ENCODE measurements at places on chromosomes 2 and 18.

DNA sequence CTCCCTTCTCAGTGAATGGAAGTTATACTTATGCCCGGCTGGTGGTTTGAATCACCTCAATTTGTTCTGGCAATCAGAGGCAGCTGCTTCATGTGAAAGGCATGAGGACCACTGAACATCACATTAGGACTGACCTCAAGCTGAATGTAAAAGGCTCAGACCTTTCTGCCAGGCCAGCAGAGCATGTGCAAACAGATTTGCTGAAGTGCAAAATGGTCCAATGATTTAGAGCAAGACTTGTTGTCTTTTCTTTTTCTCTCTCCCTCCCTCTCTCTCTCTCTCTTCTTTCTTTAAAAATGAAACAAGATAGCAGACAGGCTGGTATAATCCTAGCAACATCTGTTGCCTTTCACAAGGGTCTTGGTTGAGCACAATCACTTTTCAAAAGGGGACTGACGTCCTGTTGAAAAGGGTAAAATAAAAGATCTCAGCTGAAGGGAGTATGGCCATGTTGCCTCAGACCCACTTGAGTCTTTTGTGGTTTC, 13.3 kb upstream of the CDH7 start:
- H3K27ac ChIP-seq = no peak overlapping the region
- no peak overlapping the region for H3K4me3 ChIP-seq
- H3K4me1 ChIP-seq = no peaks in the 10 kb centered on the region
- no peaks in the 10 kb centered on the region for H3K36me3 ChIP-seq
- DNase-seq = no peak

GRCh38 chr2:60280238-60280637, 273.2 kb downstream of the BCL11A start:
- H3K4me3 ChIP-seq = no peak overlapping the region
- no peaks in the 10 kb centered on the region for H3K4me1 ChIP-seq
- H3K36me3 ChIP-seq = no peaks in the 10 kb centered on the region
- H3K27ac ChIP-seq = no peak overlapping the region
- H3K27me3 ChIP-seq = no peaks in the 10 kb centered on the region
- peak; percentile 15 for DNase-seq

DNA sequence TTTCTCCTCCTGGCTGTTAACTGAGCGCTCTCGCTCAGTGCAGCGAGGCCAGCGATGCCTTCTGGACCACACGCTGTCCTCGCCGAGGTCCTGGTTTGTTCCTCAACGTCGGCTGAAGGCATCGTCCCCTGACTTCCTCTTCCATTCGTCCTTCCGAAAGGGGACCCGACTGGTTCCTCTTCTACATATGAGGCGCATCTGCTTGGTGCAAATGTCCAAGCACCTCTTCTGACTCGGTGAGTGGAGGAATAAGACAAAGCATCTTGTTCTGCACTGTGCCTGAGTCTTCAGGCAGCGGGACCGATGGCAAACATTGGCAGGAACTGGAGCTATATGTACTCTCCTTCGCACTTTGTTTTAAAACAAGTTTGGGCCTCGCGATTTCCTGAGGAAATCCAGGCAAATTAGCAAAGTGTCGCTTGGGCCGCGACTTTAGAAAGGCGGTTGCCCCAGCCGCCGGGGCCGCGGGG, 621 bp upstream of the KCNS3 start:
- H3K4me3 ChIP-seq = peak overlapping the region; percentile 77
- no peak for DNase-seq
- H3K4me1 ChIP-seq = peaks cover 20% of the 10 kb centered on the region
- no peaks in the 10 kb centered on the region for H3K36me3 ChIP-seq

GRCh38 chr2:64189586-64189985, 45.4 kb upstream of the PELI1 start:
- H3K4me1 ChIP-seq = peaks cover 2% of the 10 kb centered on the region
- DNase-seq = no peak
- no peaks in the 10 kb centered on the region for H3K36me3 ChIP-seq

GRCh38 chr2:241148239-241148638, 1.0 kb downstream of the PASK start:
- peaks cover 2% of the 10 kb centered on the region for H3K36me3 ChIP-seq
- H3K4me3 ChIP-seq = no peak overlapping the region
- H3K27me3 ChIP-seq = no peaks in the 10 kb centered on the region
- H3K27ac ChIP-seq = no peak overlapping the region
- DNase-seq = no peak
- peaks cover 13% of the 10 kb centered on the region for H3K4me1 ChIP-seq

GRCh38 chr18:8366656-8367055, 242.6 kb upstream of the RAB12 start:
- DNase-seq = no peak
- H3K27ac ChIP-seq = no peak overlapping the region
- H3K27me3 ChIP-seq = no peaks in the 10 kb centered on the region
- peaks cover 2% of the 10 kb centered on the region for H3K4me1 ChIP-seq
- no peaks in the 10 kb centered on the region for H3K36me3 ChIP-seq
- no peak overlapping the region for H3K4me3 ChIP-seq

DNA sequence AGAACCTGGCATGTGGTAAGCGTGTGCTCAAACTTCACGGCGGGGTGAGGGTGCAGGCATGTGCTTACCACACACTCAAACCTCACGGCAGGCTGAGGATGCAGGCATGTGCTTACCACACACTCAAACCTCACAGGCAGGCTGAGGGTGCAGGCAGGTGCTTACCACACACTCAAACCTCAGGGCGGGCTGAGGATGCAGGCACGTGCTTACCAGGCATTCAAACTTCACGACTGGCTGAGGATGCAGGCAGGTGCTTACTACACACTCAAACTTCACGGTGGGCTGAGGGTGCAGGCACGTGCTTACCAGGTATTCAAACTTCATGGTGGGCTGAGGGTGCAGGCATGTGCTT, 105.0 kb upstream of the ALKAL2 start:
- H3K27me3 ChIP-seq = no peaks in the 10 kb centered on the region
- peak; percentile 84 for DNase-seq

- no peak overlapping the region for H3K27ac ChIP-seq
- H3K4me3 ChIP-seq = no peak overlapping the region
- no peaks in the 10 kb centered on the region for H3K27me3 ChIP-seq
- no peaks in the 10 kb centered on the region for H3K4me1 ChIP-seq
Observed at GRCh38 chr18:74184875-74185274, 36.6 kb downstream of the TIMM21 start.

GRCh38 chr2:205767617-205768016, 85.3 kb downstream of the NRP2 start:
- no peak for DNase-seq
- H3K36me3 ChIP-seq = peaks cover 18% of the 10 kb centered on the region
- H3K4me3 ChIP-seq = no peak overlapping the region
- peaks cover 19% of the 10 kb centered on the region for H3K4me1 ChIP-seq

- no peaks in the 10 kb centered on the region for H3K27me3 ChIP-seq
- no peak overlapping the region for H3K27ac ChIP-seq
- no peaks in the 10 kb centered on the region for H3K36me3 ChIP-seq
- no peaks in the 10 kb centered on the region for H3K4me1 ChIP-seq
- no peak overlapping the region for H3K4me3 ChIP-seq
Observed at GRCh38 chr18:21918693-21919092, 178.1 kb downstream of the MIB1 start.

DNA sequence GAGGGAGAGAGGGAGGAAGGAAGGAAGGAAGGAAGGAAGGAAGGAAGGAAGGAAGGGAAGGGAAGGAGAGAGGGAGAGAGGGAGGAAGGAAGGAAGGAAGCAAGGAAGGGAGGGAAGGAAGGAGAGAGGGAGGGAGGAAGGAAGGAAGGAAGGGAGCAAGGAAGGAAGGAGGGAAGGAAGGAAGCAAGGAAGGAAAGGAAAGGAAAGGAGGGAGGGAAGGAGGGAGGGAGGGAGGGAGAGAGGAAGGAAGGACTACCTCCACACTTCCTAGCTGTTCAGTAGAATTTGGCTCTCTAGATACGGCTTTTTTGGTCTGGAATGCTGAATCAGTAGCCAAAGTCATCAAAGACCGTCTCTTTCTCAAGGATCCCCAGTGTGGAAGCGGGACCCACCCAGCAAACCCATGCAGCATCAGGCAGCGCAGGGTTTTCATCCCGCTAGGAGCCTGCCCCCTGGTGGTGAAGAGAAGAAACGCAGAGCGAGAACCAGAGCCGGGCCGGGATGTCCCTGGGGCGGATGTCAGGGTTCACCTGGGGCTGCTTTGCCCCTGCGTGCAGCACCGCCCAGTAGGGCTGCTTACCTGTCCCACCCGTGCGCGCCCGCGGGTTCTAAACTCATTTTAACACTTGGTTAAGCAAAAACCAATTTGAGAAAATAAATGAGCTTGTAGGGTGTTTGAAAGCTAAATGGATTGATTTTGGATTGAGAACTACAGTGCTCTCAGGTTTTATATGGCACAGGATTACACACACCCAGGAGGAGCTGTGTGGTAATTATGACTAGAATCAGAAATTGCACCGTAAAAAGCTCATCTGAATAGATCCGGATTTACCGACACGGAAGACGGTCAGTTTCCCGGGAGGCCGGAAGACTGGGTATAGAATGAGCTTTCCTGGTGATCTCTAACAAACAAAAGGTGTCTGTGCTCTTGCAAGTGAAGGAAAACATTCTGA, 48.1 kb upstream of the ARL4C start:
- no peaks in the 10 kb centered on the region for H3K4me1 ChIP-seq
- no peaks in the 10 kb centered on the region for H3K36me3 ChIP-seq
- no peak overlapping the region for H3K27ac ChIP-seq
- no peak overlapping the region for H3K4me3 ChIP-seq
- DNase-seq = peak; percentile 73
- no peaks in the 10 kb centered on the region for H3K27me3 ChIP-seq

- H3K36me3 ChIP-seq = no peaks in the 10 kb centered on the region
- H3K4me3 ChIP-seq = no peak overlapping the region
- no peaks in the 10 kb centered on the region for H3K27me3 ChIP-seq
- H3K4me1 ChIP-seq = no peaks in the 10 kb centered on the region
- no peak for DNase-seq
- H3K27ac ChIP-seq = no peak overlapping the region
Observed at GRCh38 chr18:22275706-22276333, 106.4 kb downstream of the GATA6 start.

DNA sequence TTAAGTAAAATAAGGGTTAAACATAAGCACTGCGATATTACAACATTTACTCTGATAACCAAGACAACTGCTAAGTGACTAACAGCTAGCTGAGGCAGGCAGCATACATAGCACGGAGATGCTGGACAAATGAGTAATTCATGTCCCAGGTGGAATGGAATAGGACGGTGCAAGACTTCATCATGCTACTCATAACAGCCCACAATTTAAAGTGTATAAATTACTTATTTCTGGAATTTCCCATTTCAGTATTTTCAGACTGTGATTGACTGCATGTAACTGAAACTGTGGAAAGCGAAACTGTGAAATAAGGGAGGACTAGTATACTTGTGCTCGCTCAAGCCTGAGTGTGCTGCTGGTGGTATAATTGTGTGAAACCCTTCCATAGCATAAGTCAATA, 12.9 kb downstream of the IER3IP1 start:
- no peak overlapping the region for H3K4me3 ChIP-seq
- no peaks in the 10 kb centered on the region for H3K27me3 ChIP-seq
- H3K36me3 ChIP-seq = no peaks in the 10 kb centered on the region

DNA sequence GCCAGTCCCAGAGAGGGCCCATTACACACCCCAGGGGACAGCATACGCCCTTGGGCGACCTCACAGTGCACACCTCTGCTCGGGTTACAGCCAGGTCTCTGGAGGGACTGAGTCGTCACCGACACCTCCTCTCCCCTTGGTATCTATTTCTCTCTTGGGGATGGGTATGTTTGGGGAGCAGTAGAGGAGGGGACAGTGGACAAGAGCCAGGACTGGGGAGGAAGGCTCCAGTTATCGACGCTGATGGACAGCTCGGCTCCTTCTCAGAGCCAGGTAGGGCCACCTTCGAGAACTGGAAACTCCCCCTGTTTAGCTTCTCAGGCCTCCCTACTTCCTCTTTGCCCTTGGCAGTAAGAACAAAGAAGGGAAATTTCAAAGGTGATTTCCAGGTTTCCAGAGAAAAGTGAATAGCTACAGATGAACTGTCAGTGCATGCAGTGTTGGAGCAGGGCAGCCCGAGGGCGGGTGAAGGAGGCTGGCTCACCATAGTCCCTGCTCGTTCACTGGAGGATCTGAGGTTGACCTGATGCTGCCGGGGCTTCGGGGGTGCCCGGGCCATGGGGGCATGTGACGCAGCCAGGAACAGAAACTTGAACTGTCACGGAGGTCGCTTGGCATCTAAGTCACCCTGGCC, 4.4 kb upstream of the SEMA4C start:
- peaks cover 57% of the 10 kb centered on the region for H3K4me1 ChIP-seq
- no peaks in the 10 kb centered on the region for H3K27me3 ChIP-seq
- H3K36me3 ChIP-seq = no peaks in the 10 kb centered on the region
- no peak for DNase-seq

- DNase-seq = no peak
- H3K36me3 ChIP-seq = no peaks in the 10 kb centered on the region
Observed at GRCh38 chr18:65753520-65753919, 2.7 kb downstream of the CDH7 start.

- H3K27me3 ChIP-seq = no peaks in the 10 kb centered on the region
- DNase-seq = no peak
- H3K4me1 ChIP-seq = no peaks in the 10 kb centered on the region
- H3K36me3 ChIP-seq = peaks cover 71% of the 10 kb centered on the region
Observed at GRCh38 chr2:47023332-47023731, 107.7 kb upstream of the MCFD2 start.

GRCh38 chr2:15845737-15846405, 94.5 kb upstream of the MYCN start:
- peaks cover 13% of the 10 kb centered on the region for H3K4me1 ChIP-seq
- no peak for DNase-seq
- H3K27me3 ChIP-seq = no peaks in the 10 kb centered on the region
- no peaks in the 10 kb centered on the region for H3K36me3 ChIP-seq
- no peak overlapping the region for H3K27ac ChIP-seq

GRCh38 chr2:168658706-168659105, 143.7 kb upstream of the NOSTRIN start:
- no peak overlapping the region for H3K4me3 ChIP-seq
- no peaks in the 10 kb centered on the region for H3K36me3 ChIP-seq
- DNase-seq = no peak
- no peaks in the 10 kb centered on the region for H3K4me1 ChIP-seq
- H3K27me3 ChIP-seq = no peaks in the 10 kb centered on the region

- H3K27ac ChIP-seq = no peak overlapping the region
- H3K4me3 ChIP-seq = no peak overlapping the region
- no peak for DNase-seq
- H3K4me1 ChIP-seq = no peaks in the 10 kb centered on the region
- no peaks in the 10 kb centered on the region for H3K27me3 ChIP-seq
- no peaks in the 10 kb centered on the region for H3K36me3 ChIP-seq
Observed at GRCh38 chr2:101980368-101980767, 11.4 kb upstream of the IL1R2 start.

GRCh38 chr2:100941646-100942240, 60.3 kb upstream of the RPL31 start:
- no peaks in the 10 kb centered on the region for H3K36me3 ChIP-seq
- no peak overlapping the region for H3K4me3 ChIP-seq
- no peaks in the 10 kb centered on the region for H3K27me3 ChIP-seq
- H3K27ac ChIP-seq = no peak overlapping the region
- no peaks in the 10 kb centered on the region for H3K4me1 ChIP-seq
- peak; percentile 64 for DNase-seq

DNA sequence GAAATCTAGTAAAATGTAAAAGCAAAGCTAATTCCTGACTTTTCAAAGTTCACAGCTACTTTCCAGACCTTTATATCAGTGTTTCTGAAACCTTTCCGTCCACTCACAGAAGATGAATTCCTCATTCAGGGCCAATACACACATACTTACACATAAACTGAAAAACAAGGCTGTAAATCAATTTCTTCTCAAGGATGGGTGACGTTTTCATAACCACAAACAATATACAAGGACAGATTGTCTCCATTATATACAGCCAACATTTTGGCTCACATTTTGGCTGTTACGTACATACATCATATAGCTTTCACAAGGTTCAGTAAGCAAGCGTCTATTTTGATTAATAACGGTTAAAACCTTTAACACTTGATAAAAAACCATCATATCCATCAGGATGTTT, 1.4 kb downstream of the RPRD1A start:
- H3K27ac ChIP-seq = no peak overlapping the region
- H3K27me3 ChIP-seq = no peaks in the 10 kb centered on the region
- H3K36me3 ChIP-seq = peaks cover 4% of the 10 kb centered on the region
- DNase-seq = no peak

Data from trophoblast cell (in vitro differentiated cells and primary cell).